ENCODE measurements at places on chromosomes 5 and 9. TPM values are rescaled to one million over a fixed set of nuclear protein-coding genes. Genes with fewer than 3 reads are reported as not detected.

Gene NR5A1
- total RNA-seq = not detected

- DNase-seq = no peak
These were observed 77.5 kb upstream of the SYK start for GRCh38 chr9:90724112-90724511.

Gene KIF24
- total RNA-seq = 1.5 TPM

- DNase-seq = no peak
These were observed 3.7 kb downstream of the TMEM245 start for GRCh38 chr9:109115931-109116526.

Gene PCDHGB3
- total RNA-seq = not detected

GRCh38 chr5:171412186-171412585 lies 7.3 kb upstream of the FGF18 start:
- no peak for DNase-seq

- DNase-seq = no peak
These were observed 10.0 kb downstream of the SPARC start for GRCh38 chr5:151676719-151677118.

Gene MYOT
- total RNA-seq = not detected
